ENCODE measurements at places on chromosomes 11 and 22.
A peak's percentile ranks its signal among the peaks of the same experiment; 100 is the strongest.

- DNase-seq: no peak
Observed at GRCh38 chr11:115463606-115464005, 40.6 kb downstream of the CADM1 start.

- no peak for DNase-seq
Observed at GRCh38 chr11:72702096-72702495, 27.9 kb upstream of the PDE2A start.

GRCh38 chr11:119432484-119433357 is 9.7 kb upstream of the THY1 start:
- no peak for DNase-seq

- DNase-seq: no peak
Observed at GRCh38 chr22:48803948-48804810, 1023.5 kb downstream of the BRD1 start.

GRCh38 chr11:92675303-92675702 is 294.1 kb upstream of the MTNR1B start:
- peak; percentile 25 for DNase-seq

DNA sequence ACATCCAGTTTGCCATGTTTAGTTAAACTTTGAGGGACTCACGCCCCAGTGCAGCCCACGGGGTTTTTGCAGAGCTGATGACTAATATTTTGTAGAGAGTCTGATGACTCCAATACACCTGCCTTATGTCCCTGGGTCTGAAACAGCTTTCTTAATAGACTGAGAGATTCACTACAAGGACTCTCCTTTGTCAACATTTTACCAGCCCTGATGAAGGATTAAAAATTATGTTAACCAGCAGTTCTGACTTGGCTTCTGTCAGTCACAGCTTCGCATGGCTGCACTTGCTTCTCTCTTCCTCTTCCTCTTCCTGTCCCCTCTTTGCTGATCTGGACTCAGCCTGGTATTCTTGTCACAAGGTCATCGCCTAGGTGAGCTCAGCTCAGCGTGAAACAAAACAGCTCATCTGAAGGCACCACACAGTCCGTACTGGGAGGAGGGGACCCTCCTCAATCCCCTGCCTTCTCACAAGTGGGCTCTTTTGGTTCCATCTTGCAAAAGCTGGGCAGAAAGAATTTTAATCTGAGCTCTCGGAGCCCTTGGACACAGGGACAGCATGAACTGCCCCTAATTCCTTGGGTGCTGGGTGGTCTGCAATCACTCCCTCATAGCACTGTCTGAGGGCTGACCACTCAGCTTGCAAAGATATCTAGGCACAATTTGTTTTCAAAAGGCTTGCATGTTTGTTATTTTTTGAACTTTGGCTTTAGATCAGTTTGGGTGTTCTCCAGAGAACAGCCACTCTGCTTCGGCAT is 38.1 kb upstream of the POU2AF1 start:
- peak; percentile 5 for DNase-seq

GRCh38 chr11:118341815-118342489 is 553 bp downstream of the CD3D start:
- no peak for DNase-seq

- DNase-seq: peak; percentile 51
Observed at GRCh38 chr11:57310630-57311086, 14.1 kb downstream of the TNKS1BP1 start.

- no peak for DNase-seq
Observed at GRCh38 chr11:116179401-116179800, 593.4 kb downstream of the BUD13 start.

- DNase-seq: no peak
Observed at GRCh38 chr11:29119707-29120618, 896.9 kb downstream of the KCNA4 start.

GRCh38 chr11:113392236-113392921 is 4.8 kb downstream of the ANKK1 start:
- no peak for DNase-seq

GRCh38 chr22:32475468-32476010 is 928 bp downstream of the FBXO7 start:
- DNase-seq: no peak

GRCh38 chr11:59205648-59206047 is 7.1 kb downstream of the MPEG1 start:
- no peak for DNase-seq

DNA sequence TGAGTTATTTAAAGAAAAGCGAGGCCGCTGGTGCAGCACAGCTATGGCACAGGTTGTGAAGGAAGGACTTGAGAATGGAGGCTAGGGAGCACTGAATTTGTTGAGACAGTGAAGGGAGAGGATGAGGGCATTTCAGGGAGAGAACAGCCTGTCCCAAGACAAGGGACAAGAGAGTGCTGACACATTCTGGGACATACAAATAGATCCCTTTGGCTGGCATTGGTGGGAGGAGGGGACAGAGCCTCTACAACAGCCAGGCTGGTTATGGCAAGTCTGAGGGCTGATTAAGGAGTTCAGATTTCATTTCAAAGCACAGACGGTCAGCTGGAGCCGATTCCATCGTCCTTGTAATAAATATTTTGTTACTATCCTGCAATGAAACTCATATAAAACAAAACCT is 1.7 kb upstream of the SLC29A2 start:
- no peak for DNase-seq

DNA sequence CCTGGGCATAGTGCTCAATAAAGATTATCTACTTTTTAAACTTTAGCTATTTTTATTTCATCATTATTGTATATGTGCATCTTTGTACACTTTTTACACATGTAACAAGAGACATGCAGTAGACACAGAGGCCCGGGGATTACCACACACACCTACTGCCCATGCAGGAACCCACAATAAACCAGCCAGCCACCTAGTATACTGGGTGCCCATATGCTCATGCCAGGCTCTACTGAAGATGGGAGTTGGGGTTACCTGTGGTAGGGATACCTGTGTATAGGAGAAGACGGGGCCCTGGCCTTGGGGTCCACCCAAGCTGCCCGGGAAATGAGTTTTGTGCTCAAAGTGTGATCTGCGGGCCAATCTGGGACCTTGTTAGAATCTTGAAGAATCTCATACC is 31.2 kb upstream of the P2RY2 start:
- DNase-seq: no peak

DNA sequence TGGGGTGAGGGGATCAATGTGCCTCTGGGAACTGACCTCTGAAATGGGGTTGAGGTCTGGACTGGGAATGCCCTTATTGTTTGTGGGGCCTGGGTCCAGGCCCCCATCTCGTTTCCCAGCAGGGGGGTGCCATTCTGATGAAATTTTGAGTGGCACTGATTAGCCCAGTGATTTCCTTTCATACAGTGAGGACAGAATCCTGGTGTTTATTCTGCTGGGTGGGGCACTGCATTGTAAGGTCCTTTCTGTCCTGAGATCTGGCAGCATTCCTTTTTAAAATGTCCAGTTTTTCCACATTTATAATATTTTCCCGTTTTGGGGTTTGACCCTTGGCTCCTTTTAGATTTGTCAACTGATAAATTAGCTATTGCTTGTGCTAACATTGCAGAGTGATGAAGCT is 27.1 kb downstream of the OR10A6 start:
- no peak for DNase-seq

- DNase-seq: no peak
Observed at GRCh38 chr11:107741044-107741823, 29.4 kb upstream of the SLN start.

DNA sequence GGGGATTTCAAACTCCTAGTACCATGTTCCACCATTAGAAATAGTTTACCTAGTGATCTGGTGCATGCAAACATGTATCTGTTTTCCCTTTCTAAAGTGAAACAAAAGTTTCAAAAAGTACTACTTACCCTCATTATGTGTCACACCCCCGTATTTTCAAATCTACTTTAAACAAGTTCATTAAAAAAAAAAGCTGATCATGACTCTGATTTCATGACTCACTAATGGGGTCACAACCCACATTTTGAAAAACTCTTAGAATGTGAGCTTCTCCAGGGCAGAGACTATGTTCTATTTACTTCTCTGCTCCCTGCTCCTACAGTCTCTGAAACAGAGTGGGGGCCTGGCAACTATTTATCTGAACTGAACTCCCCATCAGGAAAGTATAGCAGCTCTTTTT is 18.2 kb downstream of the CHRM1 start:
- DNase-seq: no peak

DNA sequence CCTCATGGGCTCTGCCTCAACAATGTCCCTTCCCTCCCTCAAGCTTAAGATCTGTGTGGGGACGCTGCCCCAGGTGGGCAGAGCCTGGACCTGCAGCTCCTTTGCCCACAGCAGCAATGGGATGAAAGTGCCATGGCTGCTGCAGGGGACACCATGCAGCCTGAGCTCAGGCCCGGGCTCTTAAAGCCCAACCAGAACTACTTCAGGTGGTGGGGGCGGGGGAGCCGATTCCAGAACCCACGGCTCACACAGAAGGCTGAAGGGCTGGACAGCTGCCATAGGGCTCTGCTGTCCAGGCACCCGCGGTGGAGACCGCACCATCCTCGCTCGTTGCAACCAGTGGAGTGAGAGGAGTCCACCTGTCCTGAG is 12.5 kb downstream of the CHID1 start:
- no peak for DNase-seq

- no peak for DNase-seq
Observed at GRCh38 chr11:92269021-92269420, 44.4 kb downstream of the FAT3 start.

DNA sequence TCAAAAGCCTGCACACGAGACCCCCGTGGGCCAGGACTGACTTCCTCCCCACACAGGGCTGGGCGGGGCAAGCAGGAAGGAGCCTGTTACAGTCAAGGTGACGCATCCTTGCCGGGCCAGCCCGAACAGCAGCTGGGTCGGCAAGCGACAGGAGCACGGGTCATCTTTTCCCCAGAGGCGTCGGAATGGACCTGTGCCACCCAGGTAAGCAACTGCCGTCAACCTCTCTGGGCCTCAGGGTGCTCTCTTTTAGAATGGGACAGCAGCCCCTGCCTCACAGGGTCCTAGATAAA is at the start of gene CYTH4:
CYTH4 (plus strand) TSS at position 124 of the 293 bp plus-strand sequence; CDS start at position 186, 62 bp downstream.
- DNase-seq: no peak

- DNase-seq: peak; percentile 54
Observed at GRCh38 chr11:66268952-66269905, 790 bp downstream of the RAB1B start.

- no peak for DNase-seq
Observed at GRCh38 chr11:117334896-117335295, 7.2 kb downstream of the CEP164 start.

DNA sequence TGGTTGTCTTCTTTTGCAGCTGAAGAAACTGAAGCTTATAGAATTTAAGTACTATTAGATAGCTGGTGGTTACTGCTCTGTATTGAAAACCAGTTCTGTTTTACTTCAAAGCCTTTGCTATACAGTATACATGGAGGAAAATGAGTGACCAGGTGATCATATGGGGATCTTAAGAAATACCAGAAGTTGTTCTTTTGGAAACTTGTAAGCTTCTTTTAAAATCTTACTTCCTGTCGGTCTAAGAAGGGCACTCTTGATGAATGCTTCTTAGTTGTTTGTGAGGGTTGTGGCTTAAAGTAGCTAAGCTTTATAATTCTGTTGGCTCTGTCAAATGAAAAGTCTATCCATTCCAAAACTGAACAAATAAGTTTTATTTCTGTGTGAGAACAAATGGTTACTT is 55.2 kb downstream of the PDE3B start:
- no peak for DNase-seq

GRCh38 chr11:93089474-93090102 is 108.2 kb downstream of the SLC36A4 start:
- DNase-seq: peak; percentile 28

DNA sequence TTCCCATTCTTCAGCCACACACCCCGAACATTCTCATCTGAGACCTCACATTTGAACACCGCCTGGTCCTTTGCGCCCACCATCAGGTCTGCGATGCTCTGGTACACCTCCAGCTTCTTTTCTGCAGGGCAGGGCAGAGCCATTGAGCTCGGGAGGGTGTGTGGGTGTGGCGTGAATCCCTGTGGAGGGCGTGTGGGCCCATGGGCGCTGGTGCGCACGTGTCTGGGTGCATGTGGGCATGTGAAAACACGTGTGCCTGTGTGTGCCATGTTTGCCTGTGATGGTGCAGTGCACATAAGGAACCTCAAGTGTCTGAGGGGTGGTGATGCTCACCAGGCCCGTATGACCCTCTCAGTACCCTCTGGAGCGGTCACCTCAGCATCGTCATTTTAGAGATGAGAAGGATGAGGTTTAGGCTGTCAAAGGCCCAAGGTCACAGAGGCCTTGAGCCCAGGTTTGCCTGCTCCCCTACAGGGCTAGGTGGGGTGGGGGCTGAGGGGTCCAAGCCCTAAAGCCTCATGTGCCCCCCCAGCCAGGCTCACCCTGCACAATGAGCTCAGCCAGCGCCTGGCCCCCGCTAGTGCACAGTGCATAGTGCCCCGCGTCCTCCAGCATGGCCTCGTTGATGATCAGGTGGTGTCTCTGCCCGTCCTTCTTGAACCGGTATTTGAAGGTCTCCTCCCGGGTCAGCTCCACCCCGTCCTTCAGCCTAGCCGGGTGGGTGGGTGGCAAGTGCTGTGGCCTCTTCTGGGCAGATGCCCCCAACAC is 10.3 kb downstream of the MYBPC3 start:
- no peak for DNase-seq

- DNase-seq: no peak
Observed at GRCh38 chr11:68935066-68935465, 31.4 kb downstream of the IGHMBP2 start.

GRCh38 chr22:25068707-25069106 is 116.2 kb downstream of the KIAA1671 start:
- DNase-seq: peak; percentile 1

GRCh38 chr11:76265771-76266241 is 59.5 kb upstream of the WNT11 start:
- no peak for DNase-seq

GRCh38 chr22:24147666-24148065 is 33.6 kb upstream of the SUSD2 start:
- DNase-seq: no peak

DNA sequence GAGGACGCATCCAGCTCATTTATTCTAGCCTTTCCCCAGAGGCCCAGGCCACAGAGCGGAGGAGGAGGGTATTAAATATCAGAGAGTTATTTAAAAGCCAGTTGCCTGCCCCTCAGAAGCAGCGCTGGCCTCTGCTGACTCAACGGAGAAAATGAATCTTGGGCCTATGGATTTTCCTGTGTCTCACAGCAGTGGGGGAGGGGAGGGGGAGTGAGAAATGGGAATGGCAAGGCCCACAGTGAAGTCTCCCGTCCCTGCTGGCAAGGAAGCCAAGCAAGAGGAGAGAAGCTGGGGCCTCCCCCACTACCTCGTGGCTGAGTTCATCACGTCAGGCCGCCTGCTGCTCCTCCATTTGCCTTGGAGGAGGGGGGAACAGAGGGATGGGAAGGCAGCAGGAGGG is 4.5 kb upstream of the TPBGL start:
- no peak for DNase-seq

- peak; percentile 45 for DNase-seq
Observed at GRCh38 chr22:42581762-42582716, 28.3 kb downstream of the SERHL2 start.
